ENCODE measurements at places on chromosomes 12 and 14. TPM values are rescaled to one million over a fixed set of nuclear protein-coding genes. Genes with fewer than 3 reads are reported as not detected.

Gene NUMB
- 33.8 TPM for total RNA-seq

Gene KRT79
- total RNA-seq: not detected

DNA sequence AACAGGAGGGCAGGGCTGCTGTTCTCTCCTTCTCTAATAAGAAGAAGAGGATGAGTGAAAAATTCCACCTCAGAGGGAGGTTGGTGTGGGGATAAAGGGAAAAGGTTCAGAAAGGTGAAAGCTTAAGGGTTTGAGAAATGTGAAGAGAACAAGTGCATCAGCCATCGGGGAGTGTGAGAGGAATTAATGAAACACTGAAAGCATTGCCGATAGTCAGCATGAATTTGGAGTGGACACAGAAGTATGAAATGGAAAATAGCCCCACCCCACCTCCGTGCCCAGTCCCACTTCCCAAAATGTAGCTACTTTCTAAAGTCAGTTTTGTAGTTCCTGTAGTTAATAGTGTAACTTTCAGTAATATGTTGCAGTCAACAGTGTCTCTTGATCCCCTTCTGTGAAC lies 33.4 kb downstream of the DIP2B start:
- H3K27ac ChIP-seq: peak overlapping the region; percentile 29
- no peak overlapping the region for H3K4me3 ChIP-seq
- H3K4me1 ChIP-seq: peaks cover 52% of the 10 kb centered on the region

Gene CPM
- 42.7 TPM for total RNA-seq

GRCh38 chr12:47781479-47782371 lies 8.7 kb downstream of the SLC48A1 start:
- H3K4me3 ChIP-seq: no peak overlapping the region
- H3K27me3 ChIP-seq: no peaks in the 10 kb centered on the region
- no peak overlapping the region for H3K27ac ChIP-seq
- no peak for DNase-seq
- peaks cover 9% of the 10 kb centered on the region for H3K4me1 ChIP-seq

- no peak overlapping the region for H3K4me3 ChIP-seq
- H3K36me3 ChIP-seq: no peaks in the 10 kb centered on the region
- no peak overlapping the region for H3K27ac ChIP-seq
- no peaks in the 10 kb centered on the region for H3K4me1 ChIP-seq
- H3K27me3 ChIP-seq: no peaks in the 10 kb centered on the region
- no peak for DNase-seq
These were observed 39.8 kb downstream of the LIMA1 start for GRCh38 chr12:50243507-50243906.

DNA sequence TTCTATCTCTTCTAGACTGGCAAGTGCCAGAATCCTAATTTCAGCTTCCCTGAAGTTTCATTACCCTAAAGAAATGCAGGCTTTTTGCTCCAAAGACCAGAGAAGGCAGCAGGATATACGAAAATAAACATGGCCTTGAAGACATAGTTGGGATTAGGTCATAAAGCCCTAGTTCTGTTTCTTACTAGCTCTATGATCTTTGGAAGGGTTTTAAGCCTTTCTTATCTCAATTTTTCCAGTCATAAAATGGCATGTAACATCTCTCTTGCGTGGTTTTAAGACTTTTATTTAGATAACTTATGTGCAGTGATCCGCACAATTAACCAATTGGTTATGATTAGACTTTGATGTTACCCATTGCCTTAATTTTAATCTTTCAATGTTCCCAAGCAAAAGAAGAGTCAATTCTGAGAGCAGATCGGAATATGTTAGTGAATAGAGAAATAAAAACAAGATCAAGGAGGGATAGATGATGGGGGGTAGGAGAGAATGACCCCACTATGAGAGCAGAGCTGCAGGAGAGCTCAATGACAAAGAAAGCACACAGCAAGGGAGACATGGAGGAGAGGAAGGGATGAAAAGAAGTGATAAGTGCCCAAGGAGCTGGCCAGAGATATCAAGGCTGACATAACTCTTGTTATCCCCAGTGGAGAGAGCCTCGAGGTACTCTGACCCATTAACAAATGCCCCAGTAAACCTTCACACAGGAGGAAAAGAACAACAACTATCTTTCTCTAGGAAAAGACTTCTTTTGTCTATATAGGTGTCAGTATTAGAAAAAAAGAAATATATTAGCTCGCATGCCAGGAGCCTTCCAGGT lies 53.0 kb upstream of the ANP32D start:
- no peaks in the 10 kb centered on the region for H3K4me1 ChIP-seq
- no peaks in the 10 kb centered on the region for H3K36me3 ChIP-seq
- H3K4me3 ChIP-seq: no peak overlapping the region
- H3K27ac ChIP-seq: no peak overlapping the region
- no peak for DNase-seq
